Cortex of kidney (tissue), 1 donor: ENCODE measurements at places on chromosomes 6 and 20.

- no peak for DNase-seq
Observed at GRCh38 chr6:84150705-84151104, 76.7 kb downstream of the CEP162 start.

DNA sequence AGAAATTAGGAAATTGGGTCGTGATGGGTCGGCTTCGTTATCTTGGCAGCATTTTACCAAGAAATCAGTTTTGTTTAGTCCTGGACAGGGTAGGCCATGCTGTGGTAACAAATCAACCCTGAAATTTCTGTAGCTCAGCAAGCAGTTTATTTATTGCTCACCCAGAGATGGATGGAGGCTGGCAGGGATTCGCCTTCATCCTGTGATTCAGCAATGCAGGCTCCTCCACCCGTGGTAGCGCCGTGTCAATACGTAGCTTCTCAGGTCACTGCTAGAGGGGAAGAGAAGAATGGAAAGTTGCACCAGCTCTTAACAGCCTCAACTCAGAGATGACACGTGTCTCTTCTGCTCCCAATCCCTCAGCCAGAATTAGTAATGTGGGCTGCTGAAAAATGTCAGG is 157.0 kb upstream of the SGK1 start:
- no peak for DNase-seq

- no peak for DNase-seq
Observed at GRCh38 chr6:15522427-15522826, 140.4 kb downstream of the DTNBP1 start.

DNA sequence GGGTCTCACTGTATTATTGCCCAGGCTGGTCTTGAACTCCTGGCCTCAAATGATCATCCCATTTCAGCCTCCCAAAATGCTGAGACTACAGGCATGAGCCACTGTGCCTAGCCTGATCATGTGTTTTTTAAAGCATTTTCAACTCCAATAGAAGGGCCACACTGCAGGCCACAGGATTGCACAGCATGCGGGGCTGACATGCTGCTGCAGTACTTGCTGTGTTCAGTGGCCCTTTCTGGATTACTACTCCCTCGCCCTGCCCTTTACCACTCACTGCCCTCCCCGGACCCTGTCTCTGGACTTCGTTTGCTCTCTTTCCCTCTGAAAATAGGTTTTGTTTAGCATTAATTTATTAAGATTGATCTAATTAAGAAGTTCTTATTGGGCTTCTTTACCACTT is 37.3 kb downstream of the HECA start:
- no peak for DNase-seq

DNA sequence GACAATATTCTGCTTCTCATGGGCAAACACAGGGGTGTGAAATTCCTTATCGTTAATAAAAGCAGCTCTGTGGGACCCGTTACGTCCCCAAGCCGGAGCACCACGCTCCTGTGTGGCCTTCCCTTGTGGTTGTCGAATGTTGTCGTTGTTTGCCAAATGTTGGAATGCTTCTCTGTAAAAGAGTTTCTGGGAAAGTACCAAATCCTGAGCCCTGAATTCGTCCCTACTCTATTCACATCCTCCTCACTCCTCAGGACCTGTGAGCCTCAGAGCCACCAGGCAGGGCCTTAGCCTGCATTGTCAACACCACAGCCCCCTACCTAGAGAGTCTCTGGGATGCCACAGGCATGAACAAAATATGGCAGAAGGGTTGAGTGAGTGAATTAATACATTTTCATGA is 64.0 kb downstream of the THBS2 start:
- no peak for DNase-seq
